D341Med (cell line): ENCODE measurements at places on chromosomes 2 and 18.
A peak's percentile ranks its signal among the peaks of the same experiment; 100 is the strongest.

DNA sequence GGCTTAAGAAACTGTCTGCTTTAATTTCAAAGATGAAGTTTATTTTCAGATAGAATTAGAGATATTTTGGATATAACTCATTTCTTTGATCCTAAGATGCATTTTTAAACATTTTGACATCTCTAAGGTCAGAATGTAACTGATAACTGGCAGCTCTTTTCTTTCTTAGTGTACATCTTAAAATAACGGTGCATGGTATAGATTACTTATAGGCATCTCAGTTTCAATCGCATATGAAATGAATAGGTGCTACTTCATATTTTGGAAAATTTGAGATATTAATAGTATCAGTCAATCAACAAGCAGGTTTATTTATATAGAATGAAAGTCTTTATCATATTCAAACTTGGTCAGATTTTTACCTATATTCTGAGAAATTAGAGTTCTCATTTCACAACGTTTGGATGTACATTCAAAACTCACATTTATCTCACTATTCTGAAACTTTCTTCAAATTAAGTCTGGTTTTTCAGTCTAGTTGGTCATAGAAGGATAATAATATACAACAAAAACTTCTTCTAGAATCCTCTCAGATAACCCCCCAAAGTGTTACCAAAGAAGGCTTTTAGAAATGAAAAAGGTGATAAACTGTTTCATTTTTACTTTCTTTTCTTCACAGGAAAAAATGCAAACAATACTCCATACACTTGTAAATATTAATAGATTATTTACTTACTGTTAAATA is 122.8 kb upstream of the WDSUB1 start:
- no peak for DNase-seq

DNA sequence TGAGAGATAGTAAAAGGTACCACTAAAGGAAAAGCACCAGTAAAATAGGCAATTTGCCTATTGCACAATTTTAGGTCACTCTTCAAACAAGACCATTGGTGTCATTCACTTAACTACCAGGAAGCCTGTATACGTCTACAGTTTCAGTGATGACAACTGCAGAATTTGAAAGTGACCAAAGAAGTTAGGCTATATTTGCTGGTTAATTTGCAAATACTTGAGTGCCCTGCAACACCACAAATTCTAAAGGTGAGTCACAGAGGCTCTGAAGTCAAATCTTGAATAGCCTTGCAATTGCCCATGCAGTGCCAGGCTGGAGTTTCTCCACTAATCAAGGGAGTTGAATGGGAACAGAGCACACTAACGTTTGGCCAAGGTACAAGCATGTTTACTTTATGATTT is 128.7 kb upstream of the CCDC68 start:
- no peak for DNase-seq

GRCh38 chr2:179427065-179427464 is 162.4 kb upstream of the SESTD1 start:
- DNase-seq = no peak

- DNase-seq = no peak
Measured at GRCh38 chr2:1491751-1492150, 78.5 kb downstream of the TPO start.

DNA sequence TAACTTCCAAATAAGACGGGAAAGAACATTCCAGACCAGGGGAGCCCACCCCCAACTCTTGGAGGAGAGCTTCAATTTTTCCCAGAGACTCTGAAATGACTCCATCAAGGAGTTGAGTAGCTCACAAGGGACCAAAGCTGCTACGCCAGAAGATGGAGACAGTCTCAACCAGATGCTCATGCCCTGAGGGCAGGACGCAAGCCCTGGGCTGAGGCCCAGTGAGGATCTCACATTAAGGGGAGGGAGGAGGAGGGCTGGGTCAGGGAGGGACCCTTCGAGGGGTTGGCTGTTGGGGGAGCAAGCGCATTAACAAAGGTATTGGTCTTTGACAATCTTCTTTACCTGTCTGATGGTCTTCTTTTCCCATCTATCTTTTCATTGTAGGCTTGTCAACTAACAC is 141.3 kb upstream of the SLC1A4 start:
- DNase-seq = no peak

DNA sequence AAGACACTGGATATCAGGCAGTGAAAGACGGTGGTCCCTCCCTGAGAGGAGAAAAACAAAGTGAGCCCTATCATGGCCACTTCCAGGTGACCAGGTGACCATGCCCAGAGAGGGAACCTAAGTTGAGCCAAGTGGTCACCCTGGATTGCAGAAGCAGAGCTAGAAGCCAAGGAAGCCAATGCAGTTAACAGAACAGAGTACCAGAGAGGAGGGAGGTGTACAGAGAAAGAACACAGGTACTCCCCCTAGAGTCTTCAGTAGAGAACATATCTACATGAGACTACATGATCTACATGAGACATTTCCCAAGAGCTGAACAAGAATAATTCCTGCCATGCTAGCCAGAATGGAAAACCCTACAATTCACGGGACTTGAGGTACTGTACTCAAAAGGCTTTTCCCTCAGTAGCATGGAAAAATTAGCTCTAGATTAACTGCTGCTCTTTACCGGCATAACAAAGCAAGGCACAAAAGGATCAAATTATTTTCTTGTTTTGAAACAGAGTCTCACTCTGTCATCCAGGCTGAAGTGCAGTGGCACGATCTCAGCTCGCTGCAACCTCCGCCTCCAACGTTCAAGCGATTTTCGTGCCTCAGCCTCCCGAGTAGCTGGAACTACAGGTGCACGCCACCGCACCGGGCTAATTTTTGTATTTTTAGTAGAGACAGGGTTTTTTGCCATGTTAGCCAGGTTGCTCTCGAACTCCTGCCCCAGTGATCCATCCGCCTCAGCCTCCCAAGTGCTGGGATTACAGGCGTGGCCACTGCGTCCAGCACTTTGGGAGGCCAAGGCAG is 23.5 kb downstream of the ROCK2 start:
- DNase-seq = peak; percentile 31
